ENCODE measurements at places on chromosomes 7 and 10.

- no peak for DNase-seq
These were observed 58.2 kb downstream of the YKT6 start for GRCh38 chr7:44258865-44259546.

DNA sequence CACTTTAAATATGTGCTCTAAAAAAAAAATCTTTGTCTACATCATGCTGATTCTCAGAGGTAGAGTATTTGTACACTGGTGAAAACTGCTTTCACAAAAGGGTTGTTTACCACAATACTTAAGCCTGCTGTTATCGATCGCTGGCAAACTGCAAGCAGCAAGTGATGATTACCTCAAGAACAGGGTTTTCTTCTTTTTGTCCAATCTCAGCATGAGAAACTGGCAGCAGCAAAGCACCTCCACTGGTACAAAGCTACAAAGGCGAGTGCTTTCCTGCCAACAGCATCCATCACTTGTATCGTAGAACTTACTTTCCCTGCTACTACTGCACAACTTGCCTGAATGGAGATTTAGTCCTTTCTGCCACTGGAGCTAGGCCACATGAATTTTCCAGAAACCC is 276.5 kb downstream of the DGKB start:
- DNase-seq = no peak

- DNase-seq = no peak
These were observed 90.1 kb upstream of the PIK3CG start for GRCh38 chr7:106774768-106775551.

DNA sequence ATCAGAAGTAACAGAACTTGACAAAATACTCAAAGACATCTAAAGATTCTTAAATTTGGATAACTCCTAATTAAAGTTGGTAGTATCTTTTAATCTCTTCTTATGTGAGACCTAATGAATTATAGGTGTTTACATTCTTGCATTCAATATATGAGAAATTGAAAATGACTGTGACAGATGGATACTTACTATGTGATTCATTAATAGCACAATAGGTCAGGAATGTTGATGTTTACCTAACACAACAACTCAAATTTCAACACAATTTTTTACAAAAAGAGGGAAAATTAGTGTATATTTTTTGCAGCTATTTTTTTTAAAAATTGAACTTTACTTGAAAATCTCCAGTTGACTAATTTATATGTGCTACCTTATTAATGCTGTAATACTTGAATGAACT is 31.7 kb upstream of the MCU start:
- DNase-seq = no peak

GRCh38 chr7:99122762-99123161 is 21.1 kb downstream of the SMURF1 start:
- DNase-seq = no peak

DNA sequence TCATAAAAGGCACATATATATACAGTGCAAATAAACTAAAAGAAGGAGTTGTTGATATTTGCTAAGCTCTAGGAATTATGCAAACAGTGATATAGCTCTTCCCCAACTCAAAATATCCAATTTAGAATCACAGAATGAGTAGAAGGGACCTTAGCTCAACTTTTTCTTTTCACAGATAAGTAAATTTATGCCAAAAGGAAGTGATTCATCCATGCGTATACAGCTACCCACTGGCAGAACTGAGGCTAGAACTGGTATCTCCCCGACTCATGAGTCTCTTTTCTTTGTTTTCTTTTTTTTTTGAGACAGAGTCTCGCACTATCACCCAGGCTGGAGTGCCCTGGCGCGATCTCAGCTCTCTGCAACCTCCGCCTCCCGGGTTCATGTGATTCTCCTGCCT is 54.2 kb upstream of the SVIL start:
- DNase-seq = no peak

DNA sequence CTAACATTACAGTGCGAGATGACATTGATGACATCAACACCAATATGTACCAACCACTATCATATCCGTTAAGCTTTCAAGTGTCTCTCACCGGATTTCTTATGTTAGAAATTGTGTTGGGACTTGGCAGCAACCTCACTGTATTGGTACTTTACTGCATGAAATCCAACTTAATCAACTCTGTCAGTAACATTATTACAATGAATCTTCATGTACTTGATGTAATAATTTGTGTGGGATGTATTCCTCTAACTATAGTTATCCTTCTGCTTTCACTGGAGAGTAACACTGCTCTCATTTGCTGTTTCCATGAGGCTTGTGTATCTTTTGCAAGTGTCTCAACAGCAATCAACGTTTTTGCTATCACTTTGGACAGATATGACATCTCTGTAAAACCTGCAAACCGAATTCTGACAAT is 4.3 kb downstream of the GPR22 start:
- no peak for DNase-seq

DNA sequence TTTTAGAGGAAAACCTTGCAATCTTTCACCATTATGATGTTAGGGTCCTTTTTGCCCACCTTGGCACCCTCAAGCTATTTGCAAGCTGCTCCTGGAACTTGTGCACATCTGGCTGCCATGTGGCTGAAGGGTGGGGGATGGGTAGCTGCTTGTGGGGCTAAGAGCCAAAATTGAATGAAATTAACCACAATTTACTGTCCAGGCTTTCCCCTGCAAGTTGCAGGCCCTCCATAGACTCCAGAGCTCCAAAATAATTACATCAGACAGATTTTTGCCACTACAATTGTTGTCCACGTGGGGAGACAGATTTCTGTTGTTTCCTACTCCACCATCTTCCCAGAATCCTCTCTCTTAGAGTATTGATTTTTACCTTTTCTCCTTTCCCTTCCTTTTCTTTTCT is 19.1 kb downstream of the PI4K2A start:
- DNase-seq = no peak

DNA sequence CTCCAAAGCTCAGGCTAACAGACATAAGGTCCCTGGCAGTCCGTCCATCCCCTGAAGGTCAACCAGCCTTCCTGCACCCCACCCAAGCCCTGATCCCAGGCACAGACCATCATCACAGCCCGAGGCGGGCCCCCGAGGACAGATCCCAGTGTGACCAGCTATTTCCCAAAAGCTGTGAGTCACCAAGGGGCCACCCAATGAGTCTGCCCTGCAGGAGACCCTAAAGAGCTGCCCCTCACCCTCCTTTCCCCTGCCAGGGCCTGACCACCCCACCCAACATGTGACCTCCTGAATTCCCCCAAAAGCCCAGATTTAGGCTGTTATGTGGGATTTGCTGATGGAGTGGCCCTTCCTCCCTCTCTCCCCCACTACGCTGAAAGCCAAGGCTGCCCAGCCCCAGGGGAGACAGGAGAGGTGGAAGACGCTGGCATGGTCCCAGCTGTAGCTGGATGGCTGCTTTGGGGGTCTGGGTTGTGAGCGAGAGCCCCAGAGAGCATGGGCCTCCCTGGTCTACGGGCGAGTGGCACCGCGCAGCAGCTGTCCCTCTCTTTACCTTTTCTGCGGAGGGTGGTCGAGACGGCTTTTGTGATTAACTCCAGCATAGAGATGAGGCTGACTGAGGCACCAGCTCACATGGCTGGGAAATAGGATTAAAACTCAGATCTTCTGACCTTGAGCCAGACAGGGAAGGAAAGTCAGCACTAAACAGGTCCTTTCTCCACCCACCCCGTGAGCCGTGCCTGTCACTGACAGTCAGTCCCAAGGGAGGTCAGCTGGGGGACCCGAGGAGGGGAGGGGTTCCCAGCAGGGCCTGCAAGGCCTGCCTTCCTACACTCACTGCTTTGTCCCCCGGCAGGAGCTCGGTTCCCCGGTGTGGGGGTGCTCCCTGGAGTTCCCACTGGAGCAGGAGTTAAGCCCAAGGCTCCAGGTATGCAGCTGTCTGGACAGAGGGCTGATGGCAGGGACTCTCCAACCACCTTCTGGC is 16.7 kb downstream of the ELN start:
- DNase-seq = no peak

DNA sequence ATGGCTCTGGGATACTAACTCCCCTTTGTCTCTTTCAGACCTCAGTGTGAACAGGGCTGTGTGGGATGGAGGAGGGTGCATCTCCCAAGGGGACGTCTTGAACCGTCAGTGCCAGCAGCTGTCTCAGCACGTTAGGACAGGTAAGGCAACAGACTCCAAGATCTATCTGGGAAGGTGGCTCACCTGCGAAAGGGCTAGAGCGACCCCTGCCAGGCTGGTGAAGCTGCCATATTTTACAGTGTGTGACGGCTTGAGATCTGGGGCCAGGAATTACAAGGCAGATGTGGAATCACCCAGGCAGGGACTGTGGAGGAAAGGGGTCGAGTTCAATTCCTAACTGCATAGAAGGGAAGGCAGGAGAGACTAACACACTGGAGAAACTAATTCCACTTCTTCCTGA is 11.2 kb downstream of the MUC17 start:
- DNase-seq = no peak

- no peak for DNase-seq
These were observed 130.8 kb upstream of the GPR26 start for GRCh38 chr10:123535386-123535785.

- no peak for DNase-seq
These were observed 83.3 kb upstream of the FAM20C start for GRCh38 chr7:109094-109493.

GRCh38 chr7:100356416-100357068 is 1.4 kb upstream of the PILRB start:
- no peak for DNase-seq

All from GM12865 (cell line).